NCI-H2081 treated with DMSO at 0.1 percent for 48 hours (cell line): ENCODE measurements at places on chromosomes 12 and 14.

- no peak for DNase-seq
Observed at GRCh38 chr14:95204705-95205104, 47.4 kb upstream of the DICER1 start.

GRCh38 chr12:57430112-57430930, 522 bp downstream of the R3HDM2 start:
- no peak for DNase-seq

- DNase-seq = no peak
Observed at GRCh38 chr14:60323199-60323896, 74.3 kb downstream of the PPM1A start.

- DNase-seq = no peak
Observed at GRCh38 chr14:87282266-87282665, 710.7 kb downstream of the GALC start.

DNA sequence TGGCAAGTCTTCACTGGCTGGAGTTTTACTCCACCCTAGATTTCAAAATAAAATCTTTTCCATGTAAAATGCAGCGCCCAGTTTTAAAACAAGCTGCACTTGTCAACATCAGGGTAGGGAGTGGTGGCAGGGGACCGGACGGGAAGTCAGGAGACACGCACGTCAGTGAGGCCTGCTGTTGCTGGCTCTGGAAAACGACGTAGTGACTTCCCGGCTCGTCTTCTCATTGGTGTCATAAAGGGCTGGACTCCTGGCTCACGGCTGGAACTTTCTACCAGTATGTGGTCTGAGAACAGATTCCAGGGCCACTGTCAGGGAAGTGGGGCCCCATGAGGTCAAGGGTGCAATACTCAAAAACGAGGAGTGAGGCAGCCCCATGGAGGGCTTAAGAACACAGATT, 64.2 kb upstream of the FOXN3 start:
- DNase-seq = no peak

DNA sequence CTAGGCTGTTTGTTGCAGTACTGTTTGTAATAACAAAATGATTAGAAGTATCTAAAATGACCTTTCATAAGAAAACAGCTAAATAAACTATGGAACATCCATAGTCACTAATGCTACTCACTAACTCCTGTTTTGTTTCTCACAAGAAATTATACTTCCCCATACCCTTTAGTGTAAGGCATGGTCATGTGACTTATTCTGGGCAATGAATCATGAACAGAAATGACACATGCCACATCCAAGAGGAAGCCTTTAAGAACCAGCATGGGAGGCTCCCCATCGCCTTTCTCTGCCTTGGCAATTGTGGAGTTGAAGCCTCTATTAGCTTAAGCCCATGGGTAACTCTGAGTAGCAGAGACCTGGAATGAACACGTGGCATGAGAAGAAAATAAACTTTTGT, 49.3 kb downstream of the KSR2 start:
- no peak for DNase-seq

DNA sequence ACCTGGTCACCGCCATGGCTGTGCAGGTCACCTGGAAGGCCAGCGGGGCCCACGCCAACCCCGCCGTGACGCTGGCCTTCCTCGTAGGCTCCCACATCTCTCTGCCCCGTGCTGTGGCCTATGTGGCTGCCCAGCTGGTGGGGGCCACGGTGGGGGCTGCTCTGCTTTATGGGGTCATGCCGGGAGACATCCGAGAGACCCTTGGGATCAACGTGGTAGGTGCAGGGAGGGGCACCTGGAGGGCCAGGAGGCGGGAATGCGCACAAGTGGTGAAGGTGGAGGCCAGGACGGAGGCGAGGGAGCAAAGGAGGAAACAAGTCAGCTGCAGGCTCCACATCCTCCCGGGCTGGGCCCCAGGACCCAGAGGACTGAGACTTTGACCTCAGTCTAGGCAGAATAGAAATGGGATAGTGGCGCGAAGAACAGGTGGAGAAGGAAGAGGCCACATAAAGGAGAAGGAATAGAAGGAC, 649 bp downstream of the AQP6 start:
- no peak for DNase-seq
